ENCODE measurements at places on chromosomes 4 and X.

GRCh38 chrX:119790977-119791436 lies 423 bp downstream of the RPL39 start:
- DNase-seq = peak; percentile 3

- DNase-seq = no peak
Measured at GRCh38 chr4:71275570-71275969, 63.2 kb upstream of the SLC4A4 start.

- DNase-seq = no peak
Measured at GRCh38 chrX:13536551-13536950, 32.9 kb upstream of the EGFL6 start.

GRCh38 chr4:110614173-110614963 lies 8.5 kb downstream of the PITX2 start:
- no peak for DNase-seq

DNA sequence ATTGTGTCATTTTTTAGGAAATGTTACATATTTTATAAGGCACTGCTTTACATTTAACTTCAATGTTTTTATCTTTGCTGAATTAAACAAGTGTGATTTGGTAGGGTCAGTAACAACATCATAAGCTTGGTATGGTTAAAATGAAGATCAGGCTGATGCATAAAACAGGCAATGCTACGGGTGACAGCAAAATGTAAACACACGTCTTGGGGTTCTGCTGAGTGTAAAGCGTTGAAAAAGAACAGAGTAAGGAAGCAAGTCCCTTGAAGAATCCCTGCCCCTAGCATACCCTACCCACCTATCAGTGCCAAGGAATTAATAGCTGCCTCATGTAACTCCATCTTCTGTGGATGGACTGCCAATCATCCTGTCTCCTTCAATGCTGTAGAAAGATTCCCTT lies 157.0 kb downstream of the CBLL2 start:
- no peak for DNase-seq

DNA sequence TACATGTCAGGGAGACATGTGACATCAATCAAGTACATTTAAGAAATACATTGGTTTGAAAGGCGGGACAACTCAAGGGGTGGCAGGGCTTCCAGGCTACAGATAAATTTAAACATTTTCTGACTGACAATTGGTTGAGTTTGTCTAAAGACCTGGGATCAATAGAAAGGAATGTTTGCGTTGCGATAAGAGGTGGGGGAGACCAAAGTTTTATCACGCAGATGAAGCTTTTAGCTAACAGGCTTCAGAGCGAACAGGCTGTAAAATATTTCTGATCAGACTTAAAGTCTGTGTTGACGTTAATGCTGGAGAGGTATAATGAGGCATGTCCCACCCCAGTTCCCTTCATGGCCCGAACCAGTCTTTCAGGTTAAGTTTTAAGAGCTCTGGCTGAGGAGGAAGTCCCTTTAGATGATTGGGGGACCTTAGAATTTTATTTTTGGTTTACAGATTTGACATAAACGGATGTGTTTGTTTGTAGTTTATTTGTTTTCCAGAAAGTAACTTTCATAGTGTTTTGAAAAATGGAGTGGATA lies 346.7 kb upstream of the RASGEF1B start:
- no peak for DNase-seq

All from NCI-H526 treated with DMSO at 0.1 percent for 48 hours (cell line).